Pancreas (tissue), 10 donors: ENCODE measurements at places on chromosomes 5 and 9. TPM values are rescaled to one million over a fixed set of nuclear protein-coding genes. Genes with fewer than 3 reads are reported as not detected.

DNA sequence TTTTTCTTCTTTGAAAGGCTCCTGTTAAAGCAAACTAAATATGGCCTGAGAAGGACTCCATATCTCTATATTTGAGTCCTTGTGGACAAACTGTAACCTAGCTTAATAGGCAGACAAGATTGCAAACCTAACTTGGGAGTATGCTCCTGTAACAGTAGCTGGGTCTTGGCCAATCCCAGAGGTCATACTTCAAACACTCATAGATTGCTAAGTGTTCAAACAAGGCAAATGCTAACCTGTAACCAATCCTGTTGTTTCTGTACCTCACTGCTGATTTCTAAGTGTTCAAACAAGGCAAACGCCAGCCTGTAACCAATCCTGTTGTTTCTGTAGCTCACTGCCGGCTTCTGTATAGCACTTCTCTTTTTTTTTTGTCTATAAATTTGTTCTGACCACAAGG is 50.6 kb upstream of the CLK4 start:
- no peak for DNase-seq

GRCh38 chr9:16928179-16928945 is 57.9 kb upstream of the BNC2 start:
- DNase-seq = no peak

- DNase-seq = no peak
These were observed 1.6 kb downstream of the ARSI start for GRCh38 chr5:150301170-150301505.

The LIX1 gene
- polyA plus RNA-seq = 0.12 TPM

- DNase-seq = no peak
These were observed 49.3 kb upstream of the MSX2 start for GRCh38 chr5:174675110-174675509.

DNA sequence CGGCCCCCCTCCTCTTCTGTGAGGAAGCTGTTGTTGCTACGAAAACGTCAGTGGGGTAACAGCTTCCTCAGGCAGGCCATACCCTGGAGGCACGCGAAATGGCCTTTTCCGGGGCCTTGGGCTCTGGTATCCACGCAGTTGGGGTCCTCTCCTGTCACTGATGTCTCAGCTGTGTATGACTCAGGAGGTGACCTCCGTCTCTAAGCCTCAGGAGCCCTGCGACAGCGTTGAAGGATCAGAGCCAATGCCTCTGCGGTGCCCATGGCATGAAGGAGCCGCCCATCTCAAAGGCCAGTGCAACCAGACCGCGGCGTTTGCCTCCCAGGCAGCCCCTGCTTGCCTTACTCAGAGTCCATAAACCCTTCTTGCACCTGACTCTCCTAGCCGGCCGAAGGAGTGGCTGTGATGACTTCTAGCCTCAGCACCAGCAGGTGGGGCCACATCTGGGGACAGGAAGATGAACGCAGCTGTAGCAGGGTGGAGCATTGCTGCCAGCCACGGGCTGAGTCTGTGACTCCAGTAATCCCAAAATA is 1.0 kb upstream of the MXD3 start:
- DNase-seq = no peak

The QRFP gene
- polyA plus RNA-seq = not detected

The LHX3 gene
- not detected for polyA plus RNA-seq

- no peak for DNase-seq
These were observed 524.5 kb upstream of the RGMB start for GRCh38 chr5:98248949-98249348.

DNA sequence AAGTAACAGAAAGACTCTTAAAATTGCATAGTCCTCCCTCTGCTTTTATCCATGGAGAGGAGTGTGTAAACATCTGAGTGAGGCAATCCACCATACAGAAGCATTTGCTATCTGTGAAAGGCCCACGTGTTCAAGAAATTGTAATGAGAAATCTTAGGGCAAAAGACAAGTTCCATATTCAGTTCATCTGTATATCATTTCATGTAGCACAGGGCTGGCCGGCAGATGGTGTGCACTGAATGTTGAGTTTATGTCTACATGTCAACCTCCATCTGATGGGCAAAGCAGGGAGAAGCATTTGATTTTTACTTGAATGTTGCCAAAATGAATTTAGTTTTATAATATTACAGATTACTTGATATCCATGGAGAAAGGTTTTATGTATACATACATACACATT is 179.5 kb upstream of the RAD23B start:
- DNase-seq = no peak

DNA sequence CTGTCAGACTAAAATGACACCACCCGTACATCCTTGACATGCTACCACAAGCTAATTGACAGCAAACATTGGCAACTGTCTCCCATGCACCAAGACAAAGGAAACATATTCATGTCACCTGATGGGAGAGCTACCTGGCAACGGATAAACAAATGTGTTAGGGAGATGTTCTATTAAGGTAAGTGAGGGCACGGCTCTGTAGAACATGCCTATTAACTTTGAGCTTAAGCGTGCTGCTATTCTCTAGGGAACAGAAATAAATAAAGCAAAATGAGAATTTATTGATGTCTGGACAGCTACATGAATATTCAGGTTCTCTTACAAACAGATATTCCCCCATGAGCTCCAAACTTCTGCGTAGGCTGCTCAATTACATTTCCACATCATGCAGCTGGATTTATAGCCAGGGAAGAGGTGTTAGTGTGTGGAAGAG is 361.4 kb upstream of the RFX3 start:
- DNase-seq = no peak

- no peak for DNase-seq
These were observed 5.1 kb downstream of the POLR3G start for GRCh38 chr5:90479611-90480385.

DNA sequence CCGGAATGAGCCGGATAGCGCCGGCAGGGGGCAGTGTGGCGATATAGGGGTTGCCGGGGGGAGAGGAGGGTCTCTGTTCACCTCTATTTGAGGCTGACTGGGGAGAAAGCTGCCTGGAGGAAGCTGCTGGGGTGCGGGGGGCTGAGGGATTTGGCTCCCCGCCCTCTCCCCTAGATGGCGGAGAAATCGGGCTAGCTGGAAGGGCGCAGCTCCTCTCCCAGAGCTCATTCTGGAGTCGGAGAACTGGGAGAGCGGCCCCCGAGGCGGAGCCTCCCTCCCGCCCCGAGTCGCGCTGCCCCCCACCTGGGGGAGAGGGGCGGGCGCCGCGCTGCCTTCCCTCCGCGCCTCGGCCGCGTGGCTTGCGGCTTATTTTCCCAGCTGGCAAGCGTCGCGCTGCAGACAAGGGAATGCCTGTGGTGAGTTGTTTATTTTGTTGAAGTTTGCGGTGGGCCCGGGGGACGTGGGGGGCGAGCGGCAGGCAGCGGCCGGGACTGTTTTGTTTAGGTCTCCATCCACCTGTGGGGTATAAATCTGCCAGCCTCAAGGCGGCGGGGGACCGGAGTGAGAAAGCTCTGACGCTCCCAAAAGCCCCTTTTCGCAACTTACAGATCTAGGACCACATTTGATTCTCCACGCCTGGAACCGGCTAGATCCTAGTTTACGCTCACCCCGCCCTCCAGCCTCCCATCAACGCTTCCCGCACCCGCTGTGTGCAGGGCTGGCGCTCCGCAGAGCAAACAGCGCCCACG is 4.1 kb upstream of the RGMB start:
- DNase-seq = peak; percentile 64

The NUTM2G gene
- polyA plus RNA-seq = not detected

The SPINK5 gene
- polyA plus RNA-seq = 0.27 TPM

GRCh38 chr5:90191352-90192045 is 218.1 kb downstream of the CETN3 start:
- DNase-seq = no peak

The TAS2R1 gene
- not detected for polyA plus RNA-seq

- no peak for DNase-seq
These were observed 22.6 kb downstream of the CD180 start for GRCh38 chr5:67173959-67174358.

GRCh38 chr5:76499507-76500161 is 96.5 kb downstream of the IQGAP2 start:
- no peak for DNase-seq

DNA sequence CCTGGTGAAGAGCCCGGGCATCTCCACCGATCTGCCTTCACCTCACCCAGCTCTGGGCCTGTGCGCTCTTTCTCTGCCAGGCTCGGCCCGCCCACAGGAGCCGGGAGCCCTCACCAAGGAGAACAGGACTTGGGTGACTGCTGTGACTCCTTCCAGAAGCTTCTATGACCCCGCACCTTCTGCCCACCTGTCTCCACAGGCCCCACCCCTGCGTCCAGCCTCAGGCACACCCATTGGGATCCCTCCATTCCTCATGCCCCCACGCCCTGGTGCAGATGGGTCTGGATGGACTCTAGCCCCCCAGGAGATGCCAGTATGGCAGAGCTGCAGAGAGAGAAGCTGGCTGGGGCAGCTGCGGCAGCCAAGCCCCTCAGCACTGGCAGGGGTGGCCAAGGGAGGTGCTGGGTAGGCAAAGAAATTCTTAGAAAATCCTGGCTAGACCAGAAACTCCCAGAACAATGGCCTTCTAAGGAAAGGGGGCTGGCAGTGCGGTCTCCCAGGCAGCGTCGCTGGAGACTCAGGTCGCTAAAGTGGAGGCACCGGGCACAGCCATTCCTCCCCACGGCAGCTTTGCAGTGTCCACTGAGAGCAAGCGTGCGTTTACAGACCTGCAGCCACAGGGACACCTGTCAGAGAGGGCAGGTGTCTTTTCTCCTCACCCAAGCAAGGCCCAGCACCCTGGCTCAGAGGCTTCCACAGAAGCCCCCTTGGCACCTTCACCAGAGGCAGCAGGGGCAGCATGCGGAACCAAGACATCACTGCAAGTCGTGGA is 17.3 kb downstream of the LPCAT1 start:
- DNase-seq = no peak

The DOCK2 gene
- 1.1 TPM for polyA plus RNA-seq

The FOXD1 gene
- polyA plus RNA-seq = 0.14 TPM

The PDZD2 gene
- polyA plus RNA-seq = 1.4 TPM

The TXNDC8 gene
- polyA plus RNA-seq = not detected

The POU5F2 gene
- 0.05 TPM for polyA plus RNA-seq

The SHOC1 gene
- polyA plus RNA-seq = not detected

The RMRP gene
- 80.5 TPM for polyA plus RNA-seq

The PCDHGB7 gene
- polyA plus RNA-seq = 1.0 TPM

The SLC35A4 gene
- 24.9 TPM for polyA plus RNA-seq

The PRR16 gene
- 0.61 TPM for polyA plus RNA-seq

The LMBRD2 gene
- 4.6 TPM for polyA plus RNA-seq

DNA sequence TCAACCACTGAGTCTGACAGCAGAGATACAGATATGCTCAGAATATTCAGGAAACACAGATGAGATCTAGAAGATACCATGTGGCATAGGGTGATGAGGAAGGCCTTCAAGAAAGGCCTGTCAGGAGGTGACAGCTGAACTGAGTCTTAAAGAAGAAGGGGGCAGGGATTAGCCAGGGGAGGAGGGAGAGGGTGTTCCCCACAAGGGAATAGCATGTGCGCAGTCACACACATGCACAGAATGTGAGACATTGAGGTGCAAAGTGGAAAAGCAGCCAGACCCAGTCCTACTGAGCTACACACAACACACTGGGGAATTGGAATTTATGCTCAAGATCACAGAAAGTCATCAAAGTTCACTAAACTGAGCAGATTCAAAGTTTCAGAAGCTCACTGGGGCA is 3.0 kb upstream of the SLC25A48 start:
- no peak for DNase-seq

- DNase-seq = no peak
These were observed 21.5 kb upstream of the MGAT1 start for GRCh38 chr5:180823940-180824629.

GRCh38 chr5:143398451-143399237 is 4.8 kb downstream of the NR3C1 start:
- no peak for DNase-seq

DNA sequence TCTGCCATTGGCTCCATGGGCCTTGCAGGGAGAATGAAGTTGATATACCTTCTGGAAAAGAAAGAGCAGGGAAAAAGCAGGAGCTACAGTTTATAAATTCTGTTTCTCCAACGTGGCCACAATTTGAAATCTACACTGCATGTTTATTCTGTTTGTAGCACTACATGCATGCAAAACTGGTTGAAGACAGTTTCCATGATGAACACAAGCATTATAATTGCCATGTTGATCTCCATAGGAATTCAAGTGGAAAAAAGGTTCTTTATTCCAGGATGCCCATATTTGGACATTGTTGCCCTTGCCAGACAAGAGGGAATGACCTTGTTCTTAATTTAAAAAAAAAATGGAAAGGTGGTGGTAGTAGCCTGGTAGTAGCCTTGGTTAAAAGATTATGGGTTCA is 69.2 kb upstream of the PALM2AKAP2 start:
- no peak for DNase-seq

The PTPRD gene
- polyA plus RNA-seq = 4.3 TPM

The TAF11L10 gene
- not detected for polyA plus RNA-seq

The HACD4 gene
- 0.23 TPM for polyA plus RNA-seq

GRCh38 chr9:86185872-86186271 is 73.6 kb downstream of the C9orf153 start:
- DNase-seq = no peak

DNA sequence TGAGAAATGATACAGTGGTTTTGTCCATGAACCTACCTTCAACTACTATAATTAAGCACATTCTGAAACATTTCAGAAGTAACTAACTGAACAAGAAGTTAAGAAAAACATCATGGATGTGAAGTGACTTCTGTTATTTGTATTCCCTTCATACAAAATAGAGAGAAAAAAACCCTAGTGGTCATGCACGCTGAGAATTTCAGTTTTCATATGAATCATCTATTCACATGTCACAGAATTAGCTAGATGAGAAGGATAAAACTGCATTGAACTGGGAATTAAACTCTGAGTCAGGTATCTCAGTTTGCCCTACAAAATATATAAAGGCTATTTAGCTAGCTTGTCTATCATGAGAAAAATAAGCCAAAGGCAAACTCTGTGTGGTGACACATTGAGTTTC is 451.8 kb upstream of the FTMT start:
- DNase-seq = no peak
